ENCODE measurements at places on chromosomes 13 and 19. TPM values are rescaled to one million over a fixed set of nuclear protein-coding genes. Genes with fewer than 3 reads are reported as not detected.

The LGALS13 gene
- not detected for total RNA-seq

The KIR2DL4 gene
- total RNA-seq, result not detected

The IL17D gene
- 0.13 TPM for total RNA-seq

The C19orf33 gene
- not detected for total RNA-seq

The KLF5 gene
- 7.4 TPM for total RNA-seq

The TSSK6 gene
- total RNA-seq, result 3.4 TPM

The DZIP1 gene
- 0.34 TPM for total RNA-seq

The CLDND2 gene
- 10.0 TPM for total RNA-seq

The ZNF486 gene
- 13.9 TPM for total RNA-seq

The PPP2R1A gene
- total RNA-seq, result 223 TPM

The MTMR6 gene
- total RNA-seq, result 20.0 TPM

The CEACAM1 gene
- 27.1 TPM for total RNA-seq

The APOE gene
- 0.89 TPM for total RNA-seq

The THSD1 gene
- total RNA-seq, result 0.16 TPM

The OR4F17 gene
- total RNA-seq, result not detected

The ZNF441 gene
- total RNA-seq, result 7.9 TPM

The KCNRG gene
- 0.18 TPM for total RNA-seq

The ACER1 gene
- 0.26 TPM for total RNA-seq

The PCDH8 gene
- not detected for total RNA-seq

The COL4A2 gene
- total RNA-seq, result not detected

The APC2 gene
- total RNA-seq, result not detected

The ATP7B gene
- total RNA-seq, result 0.37 TPM

The ZNF559 gene
- total RNA-seq, result 13.3 TPM

The GIPC3 gene
- 0.31 TPM for total RNA-seq

The PTH2 gene
- total RNA-seq, result not detected

The ZNF534 gene
- total RNA-seq, result not detected

The GTF3A gene
- 233 TPM for total RNA-seq

The KL gene
- 0.11 TPM for total RNA-seq

The SIAH3 gene
- total RNA-seq, result not detected

The LRRC25 gene
- total RNA-seq, result 0.53 TPM

The THAP8 gene
- 5.7 TPM for total RNA-seq

The RAB3A gene
- 6.2 TPM for total RNA-seq

The CD177 gene
- not detected for total RNA-seq

The POP4 gene
- total RNA-seq, result 101 TPM

The NRTN gene
- not detected for total RNA-seq

The SH2D3A gene
- 28.2 TPM for total RNA-seq

The PRR22 gene
- 5.7 TPM for total RNA-seq

The ASF1B gene
- total RNA-seq, result 131 TPM

The CPB2 gene
- total RNA-seq, result not detected

The TMIGD2 gene
- total RNA-seq, result 39.5 TPM
